NCI-H1092 treated with DMSO at 0.1 percent for 48 hours (cell line): ENCODE measurements at places on chromosomes 5 and 9.
A peak's percentile ranks its signal among the peaks of the same experiment; 100 is the strongest.

- DNase-seq = no peak
Observed at GRCh38 chr9:132016456-132016855, 63.2 kb downstream of the MED27 start.

DNA sequence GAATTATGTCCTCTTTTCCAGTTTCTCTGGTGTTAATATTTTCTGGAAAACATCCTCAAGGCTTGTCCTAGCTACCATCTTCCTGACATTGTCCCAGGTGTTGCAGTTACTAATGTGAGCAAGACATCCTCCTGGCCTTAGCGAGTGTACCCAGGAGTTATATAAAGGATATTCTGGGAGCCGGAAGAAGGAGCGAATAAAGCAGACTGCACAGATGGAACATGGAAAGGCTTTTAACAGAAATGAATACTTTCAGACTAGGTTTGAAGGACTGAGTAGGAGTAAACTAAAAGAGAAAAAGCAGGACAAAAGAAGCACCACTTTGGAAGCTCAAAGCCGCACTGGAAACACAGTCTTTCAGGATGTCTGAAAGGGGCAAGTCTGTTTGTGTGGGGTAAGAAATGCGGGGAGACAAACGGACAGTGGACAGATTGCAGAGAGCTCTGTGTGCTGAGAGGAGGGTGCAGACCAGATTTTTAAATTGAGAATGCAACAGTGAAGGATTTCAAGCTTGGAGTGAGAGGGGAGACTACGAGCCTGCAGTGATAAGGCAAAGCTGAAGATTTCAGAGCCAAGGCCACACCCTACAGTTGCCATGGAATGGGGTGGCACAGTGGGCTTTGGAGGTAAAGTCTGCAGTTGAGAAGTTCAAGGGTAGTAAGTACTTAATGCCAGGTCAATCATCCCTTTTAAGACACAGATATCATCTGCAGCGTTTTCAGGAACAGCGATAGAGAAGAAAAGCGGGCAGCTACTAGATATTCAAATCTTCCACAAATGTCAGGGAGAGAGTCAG is 94.1 kb upstream of the TAF11L2 start:
- DNase-seq = no peak

GRCh38 chr9:90240541-90240940 is 402.1 kb downstream of the DIRAS2 start:
- no peak for DNase-seq

- no peak for DNase-seq
Observed at GRCh38 chr9:136086213-136086881, 8.7 kb downstream of the NACC2 start.

GRCh38 chr5:141522301-141522700 is 33.4 kb downstream of the PCDHGC5 start:
- no peak for DNase-seq

- DNase-seq = no peak
Observed at GRCh38 chr5:176822041-176822792, 11.9 kb downstream of the UNC5A start.

DNA sequence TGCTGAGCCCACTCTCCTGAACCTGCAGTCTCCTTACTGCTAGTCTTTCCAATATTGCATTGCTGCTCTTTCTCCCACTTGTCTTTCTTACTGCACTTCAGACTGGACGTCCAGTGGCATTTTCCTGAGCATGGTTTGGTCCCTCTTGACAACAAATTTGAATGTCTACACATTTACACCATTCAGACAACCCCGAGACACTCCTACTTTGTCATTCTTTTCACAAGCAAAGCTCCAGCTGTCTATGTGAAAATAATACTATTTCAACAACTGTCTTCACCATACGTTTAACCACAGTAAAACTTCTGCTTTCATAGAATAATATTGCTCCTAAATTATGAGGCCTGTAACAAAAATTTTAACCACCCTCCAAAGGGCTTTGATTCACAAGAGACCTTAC is 10.4 kb upstream of the APTX start:
- no peak for DNase-seq

GRCh38 chr5:144202072-144202471 is 31.4 kb downstream of the KCTD16 start:
- peak; percentile 52 for DNase-seq

GRCh38 chr5:142385194-142385593 is 60.4 kb upstream of the SPRY4 start:
- no peak for DNase-seq

DNA sequence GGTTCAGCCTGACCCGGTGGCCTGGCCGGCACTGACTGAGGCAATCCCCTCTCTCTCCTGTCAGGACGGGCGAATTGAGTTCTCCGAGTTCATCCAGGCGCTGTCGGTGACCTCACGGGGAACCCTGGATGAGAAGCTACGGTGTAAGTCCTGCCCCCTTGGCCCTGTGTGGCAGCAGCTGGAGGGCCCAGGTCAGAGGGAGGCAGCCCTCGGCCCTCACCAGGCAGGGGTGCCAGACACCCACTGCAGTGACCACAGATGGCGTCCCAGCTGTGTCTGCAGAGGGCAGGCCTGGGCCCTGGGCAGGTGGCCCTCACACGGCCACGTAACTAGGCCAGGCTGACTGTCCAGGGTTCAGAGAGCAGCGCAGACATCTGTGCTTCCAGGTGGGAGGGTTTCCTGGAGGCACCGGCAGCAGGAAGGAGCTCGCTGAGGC is 45.9 kb upstream of the HMCN2 start:
- no peak for DNase-seq

DNA sequence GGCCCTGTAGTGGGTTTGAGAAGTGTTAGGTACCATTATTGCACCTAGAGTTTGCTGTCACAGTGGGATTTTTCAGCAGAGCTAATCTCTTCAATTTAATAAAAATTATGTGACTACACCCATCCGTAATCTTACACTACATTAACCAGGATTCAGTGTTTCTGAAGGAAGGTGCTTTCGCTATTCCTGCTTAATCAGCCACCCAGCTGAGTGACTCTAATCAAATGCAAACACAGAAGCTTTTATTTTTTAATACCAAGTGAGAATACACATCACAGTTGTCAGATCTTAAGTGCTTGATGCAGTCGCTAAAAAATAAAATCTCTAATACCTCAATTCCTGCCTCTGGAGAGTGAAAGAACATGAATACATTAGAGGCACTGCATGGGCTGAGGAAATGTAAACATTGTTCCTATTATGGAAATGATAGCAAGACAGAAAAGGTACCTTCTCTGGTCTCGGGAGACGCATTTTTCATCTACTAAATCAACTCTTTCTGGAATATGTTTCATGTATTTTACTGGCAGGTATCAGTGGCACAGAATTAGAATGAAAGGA is 125.7 kb downstream of the SEMA6A start:
- peak; percentile 8 for DNase-seq

DNA sequence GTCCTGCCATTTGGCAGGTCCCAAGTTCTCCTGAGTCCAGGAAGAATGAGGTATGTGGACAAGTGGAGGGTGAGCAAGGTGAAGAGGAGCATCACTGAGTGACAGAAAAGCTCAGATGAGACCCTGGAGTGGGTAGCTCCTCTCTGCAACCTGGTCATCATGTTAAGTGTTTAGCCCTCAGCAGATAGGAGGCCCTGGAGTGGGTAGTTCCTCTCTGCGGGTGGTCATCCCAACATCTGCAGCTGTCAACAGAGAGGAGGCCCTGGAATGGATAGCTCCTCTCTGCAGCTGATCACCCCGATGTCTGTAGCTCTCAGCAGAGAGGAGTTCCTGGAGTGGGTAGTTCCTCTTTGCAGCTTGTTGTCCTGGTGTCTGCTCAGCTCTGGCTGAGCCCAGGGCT is 48.4 kb downstream of the NDUFAF2 start:
- no peak for DNase-seq

DNA sequence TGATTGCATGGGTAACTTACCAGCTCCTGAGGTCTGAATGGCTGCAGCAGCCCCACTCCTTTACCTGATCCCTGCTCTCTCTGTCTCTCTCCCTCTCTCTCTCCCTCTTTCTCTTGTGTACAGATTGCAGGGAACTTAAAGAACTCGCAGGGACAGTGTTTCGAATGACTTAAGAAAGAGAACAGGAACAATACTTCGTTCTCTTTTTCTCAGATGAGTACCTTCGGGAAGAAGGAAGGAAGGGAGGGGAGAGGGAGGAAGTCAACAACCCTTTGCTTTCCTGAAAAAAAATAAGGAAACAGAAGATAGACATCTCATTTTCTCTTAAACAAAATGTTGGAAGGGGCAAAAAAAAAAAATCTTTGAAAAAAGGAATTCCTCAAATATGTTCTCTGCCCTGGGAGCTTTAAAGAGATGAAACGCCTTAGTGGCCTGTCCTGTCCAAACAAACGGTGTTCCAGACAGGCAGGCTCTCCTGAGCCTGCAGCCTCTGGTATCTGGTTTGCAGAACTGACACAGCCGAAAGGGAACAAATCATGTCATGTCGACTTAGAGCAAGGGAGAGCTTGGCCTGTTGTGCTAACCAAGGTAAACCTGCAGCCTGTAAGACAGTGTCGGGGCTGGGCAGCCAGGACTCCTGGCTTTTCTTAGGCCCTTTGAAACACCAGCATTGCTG is at the start of gene ZNF366:
Gene ZNF366 (minus strand): TSS at position 180 of the 676 bp plus-strand sequence. CDS start 45,914 bp downstream, outside the sequence.
- no peak for DNase-seq

DNA sequence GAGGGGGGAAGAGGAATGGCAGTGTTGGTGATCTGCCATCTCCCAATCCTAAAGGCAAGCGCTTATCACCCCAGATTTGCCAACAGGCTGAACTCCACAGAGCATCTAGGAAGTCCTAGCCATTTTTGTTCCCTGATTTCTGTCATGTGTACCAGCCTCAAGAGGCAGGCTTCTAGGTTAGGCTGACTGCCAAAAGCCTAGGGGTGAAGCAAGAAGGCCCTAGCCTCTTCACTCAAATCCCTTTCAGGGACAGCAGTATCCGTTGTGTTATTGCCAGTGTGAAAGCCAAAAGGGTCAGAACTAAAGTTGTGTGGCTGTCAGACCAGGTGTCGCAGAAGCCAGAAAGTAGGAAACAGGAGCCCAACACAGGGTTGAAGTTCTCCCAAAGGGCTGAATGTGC is 14.7 kb downstream of the IGIP start:
- no peak for DNase-seq

- peak; percentile 62 for DNase-seq
Observed at GRCh38 chr9:5442400-5443011, 4.8 kb upstream of the PLGRKT start.

GRCh38 chr5:175257847-175258194 is 186.2 kb downstream of the DRD1 start:
- DNase-seq = no peak

GRCh38 chr5:67015541-67016191 is 180.9 kb downstream of the CD180 start:
- peak; percentile 66 for DNase-seq

DNA sequence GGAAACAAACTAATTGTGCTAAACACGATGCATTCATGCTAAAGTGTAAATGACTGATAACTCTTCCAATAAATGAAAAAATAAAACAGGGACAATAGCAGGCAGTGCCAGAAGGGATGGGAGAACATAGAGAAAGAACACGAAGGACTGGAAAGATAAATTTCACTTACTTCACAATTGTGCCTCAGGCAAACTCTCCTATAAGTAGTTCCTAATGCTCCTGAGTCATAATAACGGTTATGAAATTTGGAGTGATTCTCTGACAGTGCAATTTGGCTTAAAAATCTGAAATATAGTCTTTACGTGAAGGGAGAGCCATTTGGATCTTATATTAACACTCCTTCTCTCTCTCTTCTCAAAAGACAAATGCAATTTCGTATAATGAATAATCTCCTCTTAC is 2218.5 kb downstream of the MAT2B start:
- no peak for DNase-seq

GRCh38 chr5:148831590-148832565 is 5.5 kb downstream of the ADRB2 start:
- DNase-seq = no peak

GRCh38 chr5:42020788-42021530 is 95.9 kb downstream of the FBXO4 start:
- no peak for DNase-seq

DNA sequence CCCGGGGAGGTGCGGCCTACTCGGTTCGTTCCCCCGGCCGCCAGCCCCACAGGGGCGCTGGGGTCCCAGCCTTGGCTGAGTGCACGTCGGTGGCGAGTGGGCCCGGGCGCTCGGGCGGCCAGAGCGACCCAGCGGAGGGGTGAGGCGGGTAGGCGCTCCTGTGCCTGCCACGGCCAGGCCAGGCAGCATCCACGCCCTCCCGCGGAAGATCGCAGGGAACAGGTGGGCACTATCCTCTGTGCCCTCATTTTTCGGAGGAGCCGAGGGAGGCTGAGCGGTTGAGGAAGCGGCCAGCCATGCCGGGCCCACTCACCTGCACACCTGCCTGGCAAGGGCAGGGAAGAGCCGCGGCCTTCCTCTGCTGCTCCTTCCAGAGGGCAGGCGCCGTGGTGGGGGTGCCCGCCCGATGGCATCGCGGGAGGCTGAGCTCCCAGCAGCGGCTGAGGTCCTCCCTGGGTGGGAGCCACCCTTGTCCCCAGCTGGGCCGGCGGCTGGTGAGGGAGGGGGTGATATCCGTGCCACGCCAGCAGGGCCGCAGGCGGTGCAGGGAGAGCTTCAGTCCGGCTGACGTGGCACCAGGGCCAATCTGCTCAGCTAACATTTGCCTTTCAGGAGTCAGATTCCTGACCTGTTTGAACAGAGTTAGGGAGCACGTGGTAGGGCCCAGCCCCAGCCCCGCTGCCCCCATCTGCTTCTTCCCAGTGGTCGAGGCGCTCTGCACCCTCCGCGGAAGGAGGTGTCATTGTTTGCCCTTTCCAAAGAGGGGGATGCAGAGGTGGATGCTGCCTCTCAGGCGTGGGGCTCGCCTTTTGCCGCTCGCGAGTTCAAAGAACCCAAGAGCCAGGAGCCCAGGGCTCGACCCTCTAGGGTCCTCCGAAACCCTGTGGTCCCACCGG is 1.6 kb upstream of the SEC16A start:
- no peak for DNase-seq

DNA sequence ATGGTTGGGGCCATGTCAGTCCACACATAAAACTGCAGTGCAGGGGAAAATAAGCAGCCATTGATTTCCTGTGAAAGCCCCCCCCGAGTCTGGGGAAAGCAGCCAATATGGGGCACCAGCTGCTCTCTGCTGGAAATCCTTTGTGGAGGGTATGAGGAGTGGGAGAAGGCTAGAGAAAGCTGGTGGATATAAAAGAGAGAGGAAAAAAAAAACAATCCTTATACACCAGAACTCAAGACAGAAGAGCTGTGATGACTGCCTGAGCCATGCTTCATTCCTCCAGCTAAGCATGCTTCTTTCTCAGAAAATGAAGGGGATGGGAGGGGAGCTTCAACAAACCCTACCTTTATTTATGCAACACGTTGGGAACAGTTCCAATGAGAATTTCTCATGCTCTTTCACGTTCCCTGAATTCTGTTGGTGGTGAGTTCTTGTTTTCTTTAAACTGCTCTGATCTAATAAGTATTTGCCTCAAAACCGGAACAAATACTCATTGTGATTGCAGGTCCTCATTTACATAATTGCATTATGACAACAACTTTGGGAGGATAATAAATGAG is 688.0 kb upstream of the SEMA6A start:
- DNase-seq = no peak

DNA sequence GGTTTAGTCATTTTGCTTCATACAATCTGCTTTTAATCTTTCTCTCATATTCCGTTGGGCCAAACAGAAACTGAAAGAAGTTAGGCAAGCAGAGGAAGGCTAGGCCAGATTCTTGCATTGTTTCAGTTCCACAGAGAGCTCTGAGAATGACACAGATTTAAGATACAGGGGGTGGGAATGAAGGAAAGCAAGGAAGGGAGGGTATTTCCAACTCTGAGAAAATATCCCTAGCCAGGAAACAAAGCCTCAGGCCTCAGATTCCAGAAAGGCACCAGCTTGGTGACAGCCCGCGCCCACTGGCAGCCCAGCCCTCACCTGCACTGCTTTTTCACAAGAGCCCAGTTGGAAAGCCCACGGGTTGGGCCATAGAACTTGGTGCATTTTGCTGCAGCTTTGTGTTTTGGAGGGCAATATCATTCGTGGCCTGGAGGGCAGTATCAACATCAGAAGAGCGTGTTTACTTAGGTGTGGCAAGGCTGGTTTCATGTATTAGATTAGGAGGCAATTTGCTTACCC is 63.5 kb downstream of the ENC1 start:
- no peak for DNase-seq
